Stimulated activated CD8-positive, alpha-beta memory T cell treated with anti-CD3 and anti-CD28 coated beads, Interleukin-15, amount 100 ng/mL, for 24 hours (primary cell): ENCODE measurements at places on chromosomes 6 and 20.

DNA sequence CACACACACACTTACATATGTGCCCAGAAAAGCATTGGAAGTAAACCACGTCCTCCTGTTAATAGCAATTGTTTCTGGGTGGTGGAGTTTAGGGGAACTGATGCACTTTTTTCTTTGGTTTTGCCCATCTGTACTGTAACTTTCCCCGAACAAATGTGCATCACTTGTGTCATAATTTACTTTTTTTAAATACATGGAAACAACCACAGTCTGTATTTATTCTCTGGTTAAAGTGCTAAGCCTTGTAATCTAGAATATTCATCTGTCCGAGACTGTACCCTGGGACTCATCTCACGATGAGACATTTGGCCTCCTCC lies 61.5 kb upstream of the CD93 start:
- no peak for DNase-seq

GRCh38 chr6:160396292-160396691 lies 48.1 kb downstream of the SLC22A3 start:
- no peak for DNase-seq

DNA sequence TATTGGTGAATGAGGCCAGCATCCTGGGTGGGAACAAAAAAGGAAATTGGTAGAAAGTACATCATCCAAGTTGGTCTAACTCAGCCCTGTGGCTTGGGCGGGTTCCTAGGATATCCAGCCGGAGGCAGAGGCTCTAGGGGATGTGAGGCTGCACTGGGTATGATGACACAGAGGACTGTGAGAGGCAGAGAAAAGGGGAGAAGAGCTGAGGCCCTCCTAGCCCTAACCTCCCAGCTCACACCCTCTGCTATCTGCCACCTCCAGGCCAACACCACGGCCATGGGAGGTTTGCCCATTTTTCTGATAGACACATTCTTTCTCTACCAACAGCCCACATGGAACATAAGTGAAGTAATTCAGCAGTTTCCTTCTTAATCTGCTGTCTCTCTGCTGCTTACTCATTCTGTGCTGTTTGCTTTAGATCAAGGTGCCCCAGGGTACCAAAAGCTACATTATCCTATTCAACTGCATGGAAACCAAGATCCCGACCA lies 284.4 kb downstream of the ESR1 start:
- DNase-seq, result no peak

- DNase-seq, result no peak
Observed at GRCh38 chr6:1385129-1386037, 4.0 kb upstream of the FOXF2 start.

DNA sequence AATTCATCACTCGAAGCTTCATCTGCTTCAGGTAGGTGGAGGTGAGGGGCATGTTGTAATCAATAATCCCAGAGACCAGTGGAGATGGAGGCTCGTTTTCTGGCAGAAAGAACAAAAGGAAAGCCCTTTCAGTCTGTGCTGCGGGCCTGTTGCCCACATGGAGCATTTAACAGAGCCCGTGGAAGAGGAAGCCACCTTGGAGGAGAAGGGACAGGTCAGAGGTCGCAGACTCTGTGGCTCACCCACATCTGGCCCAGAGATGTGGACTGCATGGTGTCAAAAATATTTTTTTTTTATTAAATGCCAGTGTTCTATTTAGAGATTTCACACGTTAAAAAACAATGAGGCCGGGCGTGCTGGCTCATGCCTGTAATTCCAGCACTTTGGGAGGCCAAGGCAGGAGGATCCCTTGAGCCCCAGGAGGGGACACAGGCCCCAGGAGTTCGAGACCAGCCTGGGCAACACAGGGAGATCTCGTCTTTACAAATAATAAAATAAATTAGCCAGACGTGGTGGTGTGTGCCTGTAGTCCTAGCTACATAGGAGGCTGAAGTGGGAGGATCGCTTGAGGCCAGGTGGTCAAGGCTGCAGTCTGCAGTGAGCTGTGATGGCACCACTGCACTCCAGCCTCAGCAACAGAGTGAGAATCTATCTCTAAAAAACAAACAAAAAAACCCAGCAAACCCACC lies 73.6 kb downstream of the NOL4L start:
- no peak for DNase-seq
